ENCODE measurements at places on chromosomes 2 and 18. TPM values are rescaled to one million over a fixed set of nuclear protein-coding genes. Genes with fewer than 3 reads are reported as not detected.

- H3K36me3 ChIP-seq, result no peaks in the 10 kb centered on the region
- H3K4me1 ChIP-seq, result peaks cover 5% of the 10 kb centered on the region
- no peak for DNase-seq
- H3K4me3 ChIP-seq, result no peak overlapping the region
- H3K27ac ChIP-seq, result no peak overlapping the region
Observed at GRCh38 chr2:234175649-234176048, 125.1 kb downstream of the SPP2 start.

GRCh38 chr2:41241325-41242000 is 789.6 kb upstream of the SLC8A1 start:
- H3K4me1 ChIP-seq, result no peaks in the 10 kb centered on the region
- no peaks in the 10 kb centered on the region for H3K36me3 ChIP-seq
- no peaks in the 10 kb centered on the region for H3K27me3 ChIP-seq

CNRIP1 gene
- total RNA-seq, result 5.8 TPM

DNA sequence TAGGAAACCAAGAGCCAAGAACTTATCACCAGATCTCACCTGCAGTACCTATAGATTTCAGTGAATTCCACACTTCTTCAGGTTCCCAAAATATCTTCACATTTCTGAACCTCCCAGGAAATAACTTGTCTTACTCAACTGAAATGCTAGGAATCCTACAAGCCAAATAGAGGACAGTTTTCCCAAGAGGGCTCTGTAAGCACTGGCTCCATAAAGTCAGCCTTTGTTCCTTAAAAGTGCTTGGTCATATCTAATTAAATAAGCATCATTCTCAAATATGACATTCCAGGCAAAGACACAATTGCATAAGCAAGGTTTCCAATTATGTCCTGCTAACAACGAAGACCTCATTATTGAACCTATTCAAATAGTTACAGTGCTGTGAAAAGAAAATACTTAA is 154.6 kb upstream of the MGAT5 start:
- no peaks in the 10 kb centered on the region for H3K4me1 ChIP-seq
- DNase-seq, result no peak
- no peak overlapping the region for H3K27ac ChIP-seq
- H3K27me3 ChIP-seq, result no peaks in the 10 kb centered on the region

DNA sequence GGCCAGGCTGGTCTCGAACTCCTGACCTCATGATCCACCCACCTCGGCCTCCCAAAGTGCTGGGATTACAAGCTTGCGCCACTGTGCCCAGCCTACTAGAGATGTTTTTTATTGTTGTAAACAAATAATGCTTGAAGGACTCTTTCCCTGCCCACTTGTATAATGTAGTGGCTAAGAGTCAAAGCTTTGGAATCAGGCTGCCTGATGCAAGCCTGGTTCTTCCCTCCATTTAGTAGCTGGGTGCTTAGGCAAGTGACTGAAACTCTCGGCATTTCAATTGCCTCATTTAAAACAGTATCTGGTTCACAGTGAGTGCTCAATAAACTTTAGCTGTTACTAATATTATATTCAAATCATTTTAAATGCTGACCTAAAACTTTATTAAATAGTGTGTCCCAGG is 264.0 kb upstream of the FBXO11 start:
- H3K4me1 ChIP-seq, result no peaks in the 10 kb centered on the region
- H3K27me3 ChIP-seq, result no peaks in the 10 kb centered on the region
- H3K27ac ChIP-seq, result no peak overlapping the region
- no peak overlapping the region for H3K4me3 ChIP-seq

GCKR gene
- total RNA-seq, result 0.37 TPM

GRCh38 chr2:127585270-127585807 is 49.9 kb downstream of the MYO7B start:
- no peak for DNase-seq
- H3K4me1 ChIP-seq, result no peaks in the 10 kb centered on the region
- no peak overlapping the region for H3K27ac ChIP-seq
- H3K36me3 ChIP-seq, result no peaks in the 10 kb centered on the region
- H3K4me3 ChIP-seq, result no peak overlapping the region
- no peaks in the 10 kb centered on the region for H3K27me3 ChIP-seq

DNA sequence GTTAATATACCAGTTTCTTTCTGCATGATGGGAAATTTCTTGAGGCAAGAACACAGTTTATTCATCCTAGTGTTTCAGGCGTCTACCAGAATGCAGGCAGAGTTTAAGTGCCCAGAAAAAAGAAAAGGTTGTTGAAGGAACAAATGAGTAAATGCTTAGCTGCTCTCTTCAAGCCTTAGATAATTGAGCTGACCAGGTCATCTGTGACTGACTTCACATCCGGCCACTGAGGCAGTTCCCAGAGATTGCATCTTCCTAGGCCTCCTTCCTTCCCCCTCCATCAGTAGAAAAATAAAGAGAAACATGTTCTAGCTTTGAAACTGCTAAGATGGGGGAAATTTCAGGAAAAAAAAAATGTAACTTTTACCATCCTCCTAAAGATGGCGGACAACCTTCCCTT is 9.4 kb upstream of the TMEM163 start:
- H3K27me3 ChIP-seq, result no peaks in the 10 kb centered on the region
- no peak overlapping the region for H3K27ac ChIP-seq
- no peak for DNase-seq
- no peaks in the 10 kb centered on the region for H3K36me3 ChIP-seq

STARD6 gene
- total RNA-seq, result not detected

All from heart left ventricle (tissue), 16 donors.